ENCODE measurements at places on chromosomes 11 and 22.
A peak's percentile ranks its signal among the peaks of the same experiment; 100 is the strongest.

GRCh38 chr11:31582697-31583096 lies 73.1 kb downstream of the ELP4 start:
- no peak for DNase-seq

GRCh38 chr11:199782-200181 lies 6.9 kb downstream of the SCGB1C1 start:
- DNase-seq = no peak

DNA sequence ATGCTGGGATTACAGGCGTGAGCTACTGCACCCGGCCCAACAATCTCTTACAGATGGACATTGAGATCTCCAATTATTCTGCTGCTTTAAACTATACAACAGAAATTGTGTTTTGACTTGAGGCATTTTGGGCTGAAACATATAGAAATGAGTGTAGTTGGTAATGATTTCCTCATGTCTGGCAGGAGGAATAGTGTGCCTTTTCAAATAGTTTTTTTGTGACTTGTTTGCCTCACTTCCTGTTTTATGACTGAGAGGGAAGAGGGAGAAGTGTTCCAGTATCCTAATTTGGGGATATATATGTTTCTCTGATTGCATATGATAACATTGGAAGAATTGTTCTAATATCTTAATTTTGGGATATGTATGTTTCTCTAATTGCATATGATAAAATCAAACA lies 40.2 kb downstream of the EP300 start:
- no peak for DNase-seq

GRCh38 chr11:10263929-10264328 lies 30.1 kb downstream of the SBF2 start:
- no peak for DNase-seq

- DNase-seq = no peak
These were observed 21.5 kb downstream of the PLEKHB1 start for GRCh38 chr11:73667891-73668290.

DNA sequence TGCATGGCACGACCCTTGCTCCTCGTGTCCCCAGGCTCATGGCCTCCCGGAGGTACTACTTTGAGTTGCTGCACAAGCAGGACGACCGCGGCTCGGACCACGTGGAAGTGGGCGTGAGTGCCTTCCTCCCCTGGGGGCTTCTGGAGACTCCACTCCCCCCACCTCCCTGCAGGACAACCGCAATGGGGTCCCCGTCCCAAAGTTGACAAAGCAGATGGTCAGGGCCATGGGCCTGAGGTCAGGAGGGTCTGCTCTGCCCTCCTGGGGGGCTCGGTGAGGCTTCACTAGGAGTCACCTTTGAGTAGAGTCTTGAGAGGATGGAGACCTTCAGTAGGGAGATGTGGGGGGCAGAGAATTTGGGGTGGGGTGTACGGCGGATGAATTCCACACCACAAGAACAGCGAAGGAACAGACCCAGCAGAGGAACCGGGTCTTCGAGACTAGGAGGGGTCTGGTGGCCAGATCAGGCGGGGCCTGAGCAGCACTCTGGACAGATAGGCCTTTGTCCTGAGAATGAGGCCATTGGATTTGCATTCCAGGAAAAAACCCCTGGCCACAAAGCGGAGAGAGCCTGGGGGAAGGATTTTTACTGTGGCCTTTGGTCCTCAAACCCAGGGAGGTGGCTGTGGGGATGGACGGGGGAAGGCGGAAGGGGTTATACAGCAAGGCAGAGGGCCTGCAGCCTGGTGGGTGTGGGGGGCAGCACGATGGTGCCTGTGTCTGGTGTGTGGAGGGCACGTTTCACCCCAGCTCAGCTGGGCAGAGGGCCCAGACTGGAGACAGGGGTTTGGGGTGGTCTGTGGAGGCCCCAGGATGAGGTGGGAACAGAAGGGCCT lies 4.6 kb downstream of the B4GALNT4 start:
- DNase-seq = no peak

DNA sequence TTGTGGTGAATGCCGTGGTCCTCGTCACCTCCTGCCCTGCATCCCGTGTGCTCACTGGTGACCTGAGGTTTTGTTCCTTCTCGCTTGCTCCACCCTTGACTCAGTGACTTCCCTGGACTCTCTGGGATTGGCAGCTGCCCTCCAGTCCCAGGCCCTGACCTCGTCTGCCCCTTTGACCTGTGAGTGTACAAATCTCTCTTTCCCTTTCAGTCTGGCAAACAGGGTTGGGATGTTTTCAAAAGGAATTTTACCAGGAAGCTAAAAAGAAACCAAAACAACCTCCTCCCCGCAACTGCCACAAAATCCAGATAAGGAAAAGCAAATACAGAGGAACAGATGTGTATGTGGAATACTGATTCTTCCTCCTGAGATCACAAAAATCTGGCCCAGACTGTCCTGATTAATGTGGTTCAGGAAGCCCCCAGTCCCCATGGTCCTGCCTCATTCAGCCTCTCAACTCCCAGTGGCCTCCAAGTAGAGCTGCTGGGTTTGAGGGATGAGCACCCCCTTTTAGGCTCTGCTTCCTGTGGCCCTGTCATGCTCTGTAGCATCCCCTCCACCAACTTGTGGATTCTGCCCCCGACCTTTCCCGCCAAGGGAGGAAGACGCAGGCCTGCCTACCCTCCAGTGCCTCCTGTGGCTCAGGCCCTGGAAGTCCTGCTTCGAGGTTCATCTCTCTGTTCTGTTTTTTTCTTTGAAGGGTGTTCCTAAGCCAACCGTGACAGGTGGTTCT lies 15.2 kb downstream of the ROBO4 start:
- DNase-seq = peak; percentile 30

GRCh38 chr11:811446-812245 lies 1.9 kb downstream of the RPLP2 start:
- peak; percentile 59 for DNase-seq

DNA sequence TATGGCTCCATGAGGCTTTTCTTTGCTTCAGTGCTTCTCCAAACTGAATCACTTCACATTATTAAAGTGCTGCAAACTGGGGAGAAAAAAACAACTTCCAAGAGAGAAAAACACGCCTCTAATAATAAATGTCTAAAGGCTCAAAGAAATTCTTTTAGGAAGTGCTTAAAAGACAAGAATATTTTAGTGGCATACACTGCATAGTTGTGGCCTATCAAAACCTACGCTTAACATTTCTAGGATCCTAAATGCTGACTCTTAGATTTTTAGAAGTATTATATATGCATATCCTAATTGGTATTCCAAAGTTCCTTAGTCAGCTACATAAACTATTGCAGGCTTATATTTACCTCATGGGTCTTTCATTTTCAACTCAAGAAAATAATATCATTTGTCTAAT lies 879.0 kb upstream of the CCDC90B start:
- DNase-seq = no peak

DNA sequence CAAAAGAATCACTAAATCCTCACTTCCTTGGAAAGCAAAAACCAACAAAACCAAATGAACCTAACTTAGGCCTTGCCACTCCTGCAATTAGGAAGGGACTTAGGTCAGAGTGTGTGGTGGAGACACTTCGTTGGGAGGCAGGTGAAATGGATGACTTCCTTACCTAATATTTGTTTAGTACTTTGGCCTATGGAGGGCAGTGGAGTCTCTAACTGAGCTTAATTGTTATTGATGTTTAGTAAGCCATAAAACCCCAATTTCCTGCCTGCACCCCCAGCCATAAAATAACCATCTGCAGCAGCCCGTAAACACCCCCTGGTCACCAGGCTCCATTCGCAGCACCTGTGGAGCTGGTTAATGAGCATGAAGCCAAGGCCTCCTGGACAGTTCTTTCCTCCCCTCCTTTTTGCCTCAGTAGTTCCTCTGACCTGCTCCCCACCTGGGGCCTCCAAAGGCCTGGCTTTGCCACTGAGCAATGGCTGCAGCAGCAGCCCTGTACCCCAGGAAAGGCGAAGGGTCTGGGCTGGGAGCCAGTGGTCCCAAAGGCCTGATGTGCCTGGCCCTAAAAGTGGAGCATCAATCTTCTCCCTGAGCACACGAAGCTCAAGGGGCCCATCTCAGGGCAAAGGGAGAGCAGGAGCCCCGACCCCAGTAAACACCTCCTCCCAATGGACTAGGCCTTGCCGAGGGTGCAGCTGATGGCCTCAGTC lies 15.6 kb upstream of the SYT13 start:
- DNase-seq = no peak

DNA sequence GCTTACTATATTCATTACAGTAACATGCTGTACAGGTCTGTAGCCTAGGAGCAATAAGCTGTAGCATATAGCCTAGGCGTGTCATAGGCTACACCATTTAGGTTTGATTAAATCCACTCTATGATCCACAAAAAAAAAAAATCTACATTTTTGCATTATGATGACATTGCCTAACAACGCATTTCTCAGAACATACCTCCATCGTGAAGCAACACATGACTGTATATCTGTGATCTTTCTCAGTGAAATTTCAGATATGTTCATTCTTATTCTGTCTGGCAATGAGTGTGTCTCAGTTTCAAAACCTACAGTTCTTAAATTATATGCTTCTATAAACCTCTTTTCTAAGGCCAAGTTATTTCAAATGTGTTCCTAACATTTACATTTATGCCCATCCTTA lies 140.3 kb downstream of the CADM1 start:
- DNase-seq = no peak

DNA sequence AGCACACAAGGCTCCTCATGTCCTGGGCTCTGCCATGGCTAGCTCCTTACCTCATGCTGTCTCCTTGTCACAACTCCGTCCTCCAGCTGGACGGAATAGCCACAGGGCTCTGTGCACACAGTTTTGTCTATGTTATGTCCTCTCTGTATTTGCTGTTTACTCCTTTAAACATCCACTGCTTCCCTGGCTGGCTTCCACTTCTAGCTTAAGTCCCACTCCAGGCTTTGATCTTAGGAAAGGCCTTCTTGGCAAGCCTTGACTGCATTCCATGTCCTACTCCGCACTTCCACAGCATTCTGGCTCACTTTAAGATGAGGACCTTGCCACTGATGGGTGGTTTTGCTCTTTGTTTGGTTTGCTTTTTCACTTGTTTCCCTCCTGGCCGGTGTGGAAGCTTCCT lies 22.9 kb upstream of the ROBO3 start:
- no peak for DNase-seq

- DNase-seq = no peak
These were observed 20.4 kb upstream of the LYVE1 start for GRCh38 chr11:10588904-10589303.

GRCh38 chr22:41996826-41997225 lies 1.8 kb upstream of the WBP2NL start:
- DNase-seq = no peak

- DNase-seq = no peak
These were observed 21.6 kb downstream of the BRSK2 start for GRCh38 chr11:1411301-1411700.

GRCh38 chr11:44321059-44321458 lies 11.1 kb upstream of the ALX4 start:
- no peak for DNase-seq

DNA sequence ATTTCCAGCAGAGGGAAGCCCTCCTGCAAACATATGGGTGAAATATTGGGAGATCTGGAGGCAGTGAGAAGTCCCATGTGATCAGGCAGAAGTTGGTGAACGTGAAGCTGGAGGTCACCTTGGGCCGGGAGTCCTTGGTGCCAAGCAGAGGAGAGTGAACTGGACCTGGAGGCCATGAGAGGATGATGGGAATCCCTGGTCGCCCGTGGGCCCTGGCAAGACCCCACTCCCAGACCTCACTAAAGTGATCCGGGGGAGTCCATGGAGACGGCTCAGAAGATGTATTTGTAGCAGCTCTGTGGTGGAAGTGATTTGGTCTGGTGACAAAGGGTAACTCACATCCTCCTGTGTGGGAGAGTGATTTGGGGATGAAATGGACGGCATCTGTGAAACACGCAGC lies 71.0 kb downstream of the ARHGAP8 start:
- no peak for DNase-seq

- no peak for DNase-seq
These were observed 128.2 kb upstream of the C11orf58 start for GRCh38 chr11:16610213-16610737.

GRCh38 chr11:126426106-126426505 lies 70.6 kb downstream of the ST3GAL4 start:
- DNase-seq = no peak

DNA sequence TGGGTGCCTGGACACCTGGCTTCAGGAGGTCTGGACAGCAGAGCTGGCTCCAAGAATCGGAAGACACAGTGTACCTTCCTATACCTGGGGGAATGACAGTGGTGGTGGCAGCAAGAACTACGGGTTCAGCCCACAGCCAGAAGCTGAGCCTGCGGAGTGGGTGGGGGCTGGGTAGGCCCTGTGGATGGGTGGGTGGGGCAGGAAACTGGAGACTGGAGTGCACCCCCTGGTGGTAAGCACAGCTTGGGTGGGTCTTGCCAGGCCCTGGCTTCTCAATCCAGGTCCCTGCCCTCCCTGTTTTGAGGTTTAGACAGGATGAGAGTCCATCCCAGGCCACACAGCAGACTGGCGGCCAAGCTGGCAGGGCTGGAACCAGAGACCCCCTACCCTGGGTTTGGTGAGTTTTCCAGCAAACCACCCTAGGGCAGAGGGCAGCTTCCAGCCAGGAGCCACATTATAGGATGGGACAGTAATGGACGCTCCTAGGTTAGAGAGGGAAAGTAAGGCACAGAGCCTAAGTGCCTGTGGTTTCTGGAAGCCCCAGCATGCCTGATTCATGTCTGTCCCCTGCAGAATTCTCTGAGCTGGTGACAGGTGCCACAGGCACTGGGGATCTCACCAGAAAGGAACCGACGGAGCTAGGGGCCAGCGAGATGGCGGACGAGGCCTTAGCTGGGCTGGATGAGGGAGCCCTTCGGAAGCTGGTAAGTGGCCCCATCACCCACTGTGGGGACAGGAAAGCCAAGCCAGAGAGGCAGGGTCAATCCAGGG lies 1.7 kb downstream of the SMTN start:
- DNase-seq = peak; percentile 85

- DNase-seq = no peak
These were observed 8.9 kb downstream of the UVRAG start for GRCh38 chr11:75823946-75824345.

GRCh38 chr11:65501186-65501471 lies 2.3 kb downstream of the MALAT1 start:
- no peak for DNase-seq

DNA sequence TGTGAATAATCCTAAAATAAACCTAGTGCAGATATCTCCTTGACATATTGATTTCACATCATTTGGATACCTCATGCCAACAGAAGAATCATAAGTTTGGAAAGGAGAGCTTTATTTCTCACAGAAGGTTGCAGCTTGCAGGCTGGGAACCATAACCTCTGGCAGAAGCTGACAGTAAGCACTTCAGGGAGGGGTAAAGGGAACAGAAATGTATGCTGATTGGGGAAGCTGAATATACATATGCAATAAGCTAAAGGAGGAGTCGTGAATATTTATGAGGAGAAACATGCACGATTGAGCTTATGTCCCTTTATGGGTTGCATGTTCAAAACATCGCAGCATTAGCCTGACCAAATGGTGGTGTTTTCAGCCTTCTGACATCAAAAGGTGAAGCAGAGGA lies 814.5 kb downstream of the TBC1D22A start:
- no peak for DNase-seq

GRCh38 chr11:88406876-88407275 lies 69.3 kb upstream of the CTSC start:
- no peak for DNase-seq
